ENCODE measurements at places on chromosomes 11 and 22.
A peak's percentile ranks its signal among the peaks of the same experiment; 100 is the strongest.

DNA sequence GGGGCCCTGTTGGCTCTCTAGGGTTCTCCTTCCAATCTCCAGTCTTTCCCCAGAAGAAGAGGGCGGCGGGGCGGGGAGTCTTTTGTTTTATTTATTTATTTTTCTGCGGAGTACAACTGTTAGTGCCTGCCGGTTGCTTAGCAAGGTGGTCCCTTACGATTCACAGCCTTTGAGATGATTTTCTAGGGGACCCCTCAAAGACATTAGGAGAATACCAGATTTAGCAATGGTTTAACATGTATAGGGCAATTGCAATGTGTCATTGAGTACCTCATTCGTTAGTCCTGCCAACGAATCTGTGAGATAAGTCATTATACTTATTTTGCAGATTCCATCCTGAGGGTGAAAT lies 307 bp upstream of the MRPL16 start:
- no peak for DNase-seq

DNA sequence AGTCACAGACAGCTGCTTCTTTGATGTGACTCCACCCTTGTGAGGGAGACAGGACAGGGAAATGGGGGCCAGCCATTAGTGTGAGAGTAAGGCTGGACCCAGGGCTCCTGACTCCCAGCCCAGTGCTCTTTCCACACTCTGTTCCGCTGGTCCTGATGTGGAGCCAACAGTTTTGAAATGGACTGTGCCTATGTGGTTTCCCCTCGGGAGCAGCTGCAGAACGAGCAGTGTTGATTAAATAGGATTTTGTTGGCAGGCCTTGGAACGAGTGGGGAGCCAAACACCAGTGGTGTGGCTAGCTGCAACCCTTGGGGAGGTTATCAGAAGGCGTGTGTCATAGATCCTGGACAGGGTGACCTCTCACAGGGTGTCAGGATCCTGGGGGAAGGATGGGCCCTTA lies 66.5 kb upstream of the AMPD3 start:
- no peak for DNase-seq

DNA sequence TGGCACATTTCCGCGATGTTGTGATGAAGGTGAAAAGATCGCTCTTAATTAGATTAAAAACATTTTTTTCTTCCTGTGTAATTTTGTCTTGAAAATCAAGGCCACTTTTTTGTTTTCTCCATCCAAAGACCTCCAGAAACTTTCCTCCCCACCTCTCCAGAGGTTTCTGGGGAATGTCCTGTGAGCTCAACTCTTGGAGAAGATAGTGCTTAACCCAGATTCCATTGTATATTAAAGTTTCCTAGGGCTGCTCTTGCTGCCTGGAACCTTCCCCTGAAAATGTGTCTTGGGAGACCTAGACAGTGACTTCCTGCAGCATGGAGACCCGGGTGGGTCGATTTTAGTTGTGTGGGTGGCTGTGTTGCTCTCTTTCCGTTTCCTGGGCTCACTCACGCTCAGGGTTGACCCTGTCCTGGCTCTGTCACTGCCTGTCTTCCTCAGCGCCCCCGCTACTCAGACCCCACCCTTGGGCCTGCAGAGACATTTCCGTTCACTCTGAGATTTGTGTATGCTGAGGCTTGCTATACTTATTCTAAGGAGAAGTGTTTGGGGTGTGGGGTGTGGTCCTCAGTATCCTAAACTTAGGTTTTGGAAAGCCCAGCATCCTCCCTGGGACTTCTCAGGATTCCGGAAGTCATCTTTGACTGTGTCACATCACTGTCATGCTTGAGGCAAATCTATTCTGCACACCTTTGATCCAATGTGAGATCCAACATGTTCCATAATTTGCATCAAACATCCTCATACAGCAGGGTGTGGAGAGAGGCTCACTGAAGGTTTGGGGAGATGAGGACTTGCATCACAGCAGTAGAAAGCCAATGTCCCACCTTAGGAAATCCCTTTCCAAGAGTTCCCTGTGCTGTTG lies 47.2 kb downstream of the KCNQ1OT1 start:
- no peak for DNase-seq

- DNase-seq = no peak
Observed at GRCh38 chr11:64729851-64730382, 6.9 kb upstream of the NRXN2 start.

- DNase-seq = no peak
Observed at GRCh38 chr11:125091247-125091876, 20.1 kb downstream of the TMEM218 start.

GRCh38 chr11:57515332-57516060 lies at the start of gene SLC43A1:
Gene SLC43A1 (minus strand): TSS chr11:57515702. CDS start chr11:57514111, 1,591 bp downstream.
- peak; percentile 24 for DNase-seq

DNA sequence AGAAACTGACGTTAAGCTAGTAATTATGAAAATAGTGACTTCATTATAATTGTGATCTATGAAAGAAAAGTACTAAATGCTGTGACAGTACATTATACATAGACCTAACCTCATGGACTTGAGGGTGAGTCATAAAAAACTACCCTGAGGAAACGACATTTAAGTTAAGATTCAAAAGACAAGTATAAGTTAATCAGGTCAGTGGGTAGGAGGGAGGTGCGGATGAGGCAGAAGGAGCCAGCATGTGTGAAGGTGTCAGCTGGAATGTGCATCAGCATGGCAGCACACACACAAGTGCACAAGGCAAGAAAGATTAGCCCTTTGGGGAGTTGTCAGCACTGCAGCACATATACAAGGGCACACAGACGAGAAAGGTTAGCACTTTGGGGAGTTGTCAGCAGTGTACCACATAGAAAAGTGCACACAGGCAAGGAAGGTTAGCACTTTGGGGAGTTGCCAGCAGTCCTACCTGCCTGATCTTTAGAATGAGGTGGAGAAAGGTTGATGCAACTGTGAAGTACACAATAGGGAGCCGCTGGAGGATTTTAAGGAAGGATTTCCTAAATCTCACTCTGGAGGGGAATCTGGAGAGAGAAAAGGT lies 31.6 kb upstream of the CAVIN3 start:
- DNase-seq = no peak

- DNase-seq = no peak
Observed at GRCh38 chr22:24592058-24592850, 619 bp downstream of the LRRC75B start.

GRCh38 chr11:109806205-109806604 lies 287.0 kb upstream of the ZC3H12C start:
- DNase-seq = no peak

- no peak for DNase-seq
Observed at GRCh38 chr11:131637469-131638175, 267.2 kb downstream of the NTM start.

DNA sequence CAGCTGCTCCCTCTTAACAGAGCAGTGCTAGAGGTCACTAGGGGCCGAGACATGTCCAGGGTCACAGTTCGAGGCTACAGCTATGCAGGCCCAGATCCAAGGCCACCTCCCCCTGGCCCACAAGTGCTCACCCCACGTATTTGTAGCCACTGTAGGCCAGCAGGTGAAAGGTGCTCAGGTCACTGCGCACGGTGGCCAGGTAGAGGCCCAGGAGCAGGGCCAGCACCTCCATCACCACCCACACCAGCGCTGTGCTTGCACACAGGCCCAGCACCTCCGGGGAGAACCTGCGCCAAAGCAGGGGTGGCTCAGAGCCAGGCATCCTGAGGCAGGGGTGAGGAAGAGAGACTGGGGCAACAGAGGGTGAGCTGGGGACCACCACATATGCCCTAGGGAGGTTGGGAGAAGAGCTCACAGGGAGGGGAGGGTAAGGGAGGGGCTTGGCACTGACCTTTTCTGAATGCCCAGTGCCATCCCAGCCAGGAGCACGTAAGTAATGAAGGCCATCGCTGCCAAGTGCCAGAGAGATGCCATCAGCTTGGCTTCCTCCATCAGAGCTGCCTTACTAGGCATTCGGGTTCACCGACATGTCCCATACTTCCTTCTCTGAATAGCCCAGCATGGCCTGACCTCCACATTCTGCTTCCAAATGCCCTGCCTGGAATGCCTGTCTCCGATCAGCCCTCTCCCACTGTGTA lies 3.5 kb downstream of the YIF1A start:
- no peak for DNase-seq

DNA sequence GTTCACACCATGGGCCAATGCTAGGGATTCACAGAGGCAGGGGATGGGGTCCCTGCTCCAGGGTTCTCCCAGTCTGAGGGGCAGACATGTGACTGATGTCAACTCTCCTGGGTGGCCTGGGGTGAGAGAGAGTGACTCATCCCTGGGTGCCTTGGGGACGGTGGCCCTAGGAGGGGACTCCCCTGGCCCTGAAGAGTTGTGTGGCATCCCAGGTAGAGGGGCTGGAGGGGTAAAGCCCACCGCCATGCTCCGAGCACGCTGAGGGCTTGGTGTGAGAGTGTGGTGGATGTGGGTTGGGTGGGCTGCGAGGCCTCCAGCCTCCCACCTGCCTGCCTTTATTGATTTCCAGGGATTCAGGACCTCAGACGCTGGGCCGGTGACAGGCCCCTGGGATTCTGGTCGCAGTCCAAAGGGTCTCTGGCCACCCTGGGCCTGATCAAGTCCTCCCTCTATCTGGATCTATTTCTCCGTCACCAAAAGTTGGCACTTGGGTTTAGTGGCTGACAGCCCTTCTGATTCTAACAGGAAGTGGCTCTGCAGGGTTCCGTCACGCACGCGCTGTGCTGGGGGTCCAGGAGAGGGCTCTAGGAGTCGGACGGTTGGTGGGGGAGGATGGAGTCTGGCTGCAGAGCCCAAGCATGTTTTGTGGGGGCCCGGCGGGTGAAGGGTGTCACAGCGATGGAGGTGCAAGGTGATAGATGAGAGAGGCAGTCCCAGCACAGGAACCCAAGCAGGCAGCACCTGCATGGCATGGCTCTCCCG lies 27.3 kb upstream of the WNT7B start:
- DNase-seq = no peak

- no peak for DNase-seq
Observed at GRCh38 chr22:48577014-48577690, 1250.5 kb downstream of the BRD1 start.

DNA sequence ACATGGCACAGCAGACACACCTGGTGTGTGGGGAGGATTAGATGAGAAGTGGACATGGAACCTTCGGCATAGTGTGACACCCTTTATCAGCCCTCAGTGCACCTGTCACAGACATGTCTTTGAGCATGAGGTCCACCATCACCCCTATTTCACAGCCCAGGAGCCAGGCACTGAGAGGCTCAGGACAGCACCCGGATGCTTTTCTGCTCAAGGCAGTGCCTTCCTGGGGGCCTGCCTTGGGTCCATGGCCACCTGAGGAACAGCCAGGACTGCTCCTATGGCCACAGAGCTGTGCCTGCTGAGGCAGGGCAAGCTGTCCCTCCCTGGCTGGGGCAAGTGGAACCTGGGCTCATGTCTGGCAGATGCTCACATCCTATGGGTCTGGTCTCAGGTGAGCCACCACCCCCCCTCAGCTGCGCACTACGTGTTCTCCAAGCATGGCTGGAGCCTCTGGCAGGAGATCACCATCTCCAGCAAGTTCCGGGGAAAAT lies 75.8 kb downstream of the MORC2 start:
- no peak for DNase-seq

DNA sequence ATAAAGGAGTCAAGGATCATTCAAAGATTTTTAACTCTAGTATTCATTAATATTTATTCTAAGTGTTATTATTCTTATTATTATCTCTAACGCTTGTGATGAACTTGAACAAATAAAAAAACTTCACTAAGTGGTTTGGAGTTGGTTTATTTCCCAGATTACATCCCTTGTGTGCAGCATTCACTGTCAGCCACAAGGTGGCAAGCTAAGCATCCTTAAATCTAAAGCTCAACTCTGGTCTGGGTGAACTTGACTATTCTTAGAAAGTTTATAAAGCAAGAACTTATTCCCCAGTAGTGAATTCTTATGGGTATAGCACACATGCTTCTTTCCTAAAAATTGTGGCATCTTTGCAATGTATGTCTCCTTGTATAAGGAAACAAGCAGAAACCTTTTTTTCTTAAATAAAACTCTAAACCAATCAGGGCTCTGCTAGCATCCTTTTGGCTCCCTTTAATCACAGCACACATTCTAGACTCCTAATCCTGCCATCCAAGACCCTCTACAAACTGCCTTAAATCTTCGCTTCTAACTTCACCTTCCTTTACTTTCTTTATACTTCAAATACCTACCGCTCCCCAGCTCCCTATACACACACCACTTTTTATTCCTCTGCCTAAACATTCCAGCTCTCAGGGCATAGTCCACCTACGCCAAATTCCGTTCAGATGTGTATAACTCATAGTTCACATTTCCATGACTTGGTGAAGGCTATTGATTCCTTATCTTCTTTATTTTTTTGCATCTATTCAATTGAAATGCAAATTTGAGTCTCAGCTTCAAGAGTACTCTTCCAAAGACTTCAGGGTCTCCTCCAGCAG lies 1068.8 kb downstream of the DLG2 start:
- no peak for DNase-seq

- DNase-seq = no peak
Observed at GRCh38 chr11:69707176-69707575, 3.4 kb upstream of the FGF19 start.

- no peak for DNase-seq
Observed at GRCh38 chr11:65404210-65404609, 17.8 kb downstream of the FRMD8 start.

GRCh38 chr22:36332623-36333332 lies 55.0 kb downstream of the MYH9 start:
- no peak for DNase-seq

GRCh38 chr11:2549080-2549479 lies 104.3 kb downstream of the KCNQ1 start:
- DNase-seq = no peak

- no peak for DNase-seq
Observed at GRCh38 chr11:129224538-129224937, 32.4 kb upstream of the ARHGAP32 start.

DNA sequence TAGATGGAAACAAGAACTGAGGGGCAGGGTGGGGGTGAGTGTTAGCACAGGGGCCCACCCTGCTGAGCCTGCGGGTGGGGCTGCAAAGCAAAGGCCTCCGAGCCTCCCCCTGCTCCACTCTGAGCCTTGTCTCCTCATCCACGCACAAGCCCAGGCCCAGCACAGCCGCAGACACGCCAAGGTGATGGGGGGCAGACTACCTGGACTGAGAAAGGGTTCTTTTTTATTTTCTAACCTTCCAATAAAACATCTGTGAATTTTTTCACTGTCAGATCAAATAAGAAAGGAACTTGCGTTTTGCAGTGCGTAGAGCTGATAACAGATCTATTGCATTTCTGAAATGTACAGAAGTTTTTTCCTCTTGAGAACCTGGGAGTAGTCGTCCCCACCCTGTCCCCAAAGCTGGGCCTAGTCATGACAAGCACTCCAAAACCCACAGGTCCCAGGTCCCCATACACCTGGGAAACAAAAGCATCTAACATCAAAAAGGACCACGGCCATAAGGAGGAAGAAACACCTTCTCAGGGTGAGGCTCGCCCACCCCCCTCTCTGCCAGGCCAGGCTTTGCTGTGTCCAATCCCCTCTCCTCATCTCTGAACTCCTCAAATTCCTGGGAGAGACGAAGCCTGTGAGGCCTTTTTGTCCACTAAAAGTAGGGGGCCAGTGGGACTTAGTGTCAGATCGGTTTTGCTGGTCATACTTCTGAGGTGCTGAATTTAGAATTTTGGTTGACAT lies 22.7 kb upstream of the CD5 start:
- no peak for DNase-seq
